ENCODE measurements at places on chromosomes 6 and 20.

GRCh38 chr6:74256781-74257180 is 560.8 kb downstream of the CD109 start:
- no peak for DNase-seq

DNA sequence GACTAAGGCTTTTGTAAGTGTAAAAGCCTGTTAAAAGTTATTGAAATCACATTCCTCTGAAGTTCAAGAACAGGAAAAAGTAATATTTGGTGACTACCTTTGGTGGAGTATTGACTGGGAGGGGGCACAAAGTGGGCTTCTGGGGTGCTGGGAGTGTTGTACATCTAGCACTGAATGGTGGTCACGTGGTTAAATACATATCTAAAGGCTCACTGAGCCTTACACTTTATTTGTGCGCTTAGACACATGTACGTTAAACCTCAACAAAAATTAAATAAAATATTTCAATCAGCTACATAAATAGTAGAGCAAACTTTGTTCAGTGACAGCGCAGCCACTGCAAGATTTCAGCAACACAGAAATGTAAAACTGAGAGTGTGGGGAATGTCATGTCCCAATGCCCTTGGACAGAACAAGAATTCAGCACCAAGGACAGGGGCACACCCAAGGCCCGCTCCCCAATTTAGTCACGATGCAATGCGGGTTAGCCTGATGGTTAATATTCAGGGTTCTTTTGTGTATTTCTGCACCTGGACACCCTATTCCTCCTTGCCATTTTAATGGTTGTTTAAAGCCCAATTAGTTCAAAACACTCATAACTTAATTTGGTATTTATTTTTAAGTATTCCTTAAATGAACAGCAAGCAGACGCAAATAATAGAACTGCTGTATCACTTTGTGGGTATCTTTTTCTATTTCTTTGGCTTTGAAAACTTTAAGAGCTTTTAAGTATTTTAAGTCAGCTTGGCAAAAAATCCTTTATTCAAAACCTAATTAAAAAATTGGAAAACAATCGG is 37.4 kb downstream of the ANGPT4 start:
- DNase-seq = peak; percentile 63

GRCh38 chr6:21091411-21091810 is 502.1 kb upstream of the SOX4 start:
- no peak for DNase-seq

DNA sequence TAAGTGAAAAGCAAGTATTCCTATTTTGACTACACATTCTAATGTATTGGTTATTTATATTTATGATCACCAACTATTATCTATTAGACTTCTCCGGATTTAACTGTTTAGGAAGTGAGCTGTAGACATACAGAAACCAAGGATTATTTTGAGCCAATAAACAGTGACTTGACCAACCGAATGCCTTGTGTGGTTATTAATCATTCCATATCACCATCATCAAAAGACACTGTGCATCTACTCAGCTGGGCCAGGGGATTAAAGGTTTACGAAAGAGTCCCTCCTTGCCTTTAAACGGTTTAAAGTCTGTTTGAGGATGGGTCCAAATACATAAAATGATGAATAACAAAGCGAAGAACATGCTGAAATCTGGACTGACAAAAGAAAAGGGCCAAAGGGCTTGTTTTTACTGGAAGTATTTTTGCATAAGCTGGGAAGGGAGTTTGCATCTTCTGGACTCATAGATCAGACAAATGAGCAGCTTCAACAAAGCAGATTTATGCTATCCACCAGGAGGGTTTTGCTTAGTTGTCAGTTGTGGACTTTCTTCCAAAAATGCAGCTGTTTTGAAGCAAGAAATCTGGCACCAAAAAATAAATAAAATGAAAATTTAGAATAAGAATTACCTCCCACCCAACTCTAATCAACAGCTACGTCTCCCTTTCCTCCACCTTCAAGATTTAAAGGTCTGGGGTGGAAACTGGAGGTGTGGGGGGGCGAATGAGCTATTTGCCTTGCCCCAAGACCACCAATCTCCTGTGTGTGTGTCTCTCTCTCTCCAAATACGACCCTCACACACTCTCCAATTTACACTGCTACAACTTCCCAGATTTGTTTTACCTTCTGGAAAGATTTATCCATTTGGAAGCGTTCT is 33.6 kb upstream of the ID4 start:
- DNase-seq = no peak

DNA sequence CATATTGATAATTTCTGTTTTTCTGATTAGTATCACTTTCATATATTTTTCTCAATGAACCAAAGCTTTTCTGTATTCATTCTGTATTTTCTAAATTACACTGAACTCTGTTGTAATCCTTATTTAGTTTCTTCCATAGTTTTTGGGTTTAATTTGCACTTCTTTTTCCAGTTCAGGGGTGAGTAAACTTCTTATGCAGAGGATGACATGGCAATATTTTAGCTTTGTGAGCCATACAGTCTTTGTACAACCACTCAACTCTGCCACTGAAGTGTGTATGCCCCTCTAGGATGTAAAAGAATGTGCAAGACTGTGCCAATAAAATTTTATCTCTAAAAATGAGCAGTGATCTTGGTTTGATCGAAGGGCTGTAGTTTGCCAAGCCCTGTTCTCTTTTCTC is 239.0 kb upstream of the CITED2 start:
- DNase-seq = no peak

- DNase-seq = no peak
Measured at GRCh38 chr20:59448851-59449444, 148.5 kb downstream of the EDN3 start.

- no peak for DNase-seq
Measured at GRCh38 chr6:20211941-20212391, 303 bp downstream of the MBOAT1 start.

DNA sequence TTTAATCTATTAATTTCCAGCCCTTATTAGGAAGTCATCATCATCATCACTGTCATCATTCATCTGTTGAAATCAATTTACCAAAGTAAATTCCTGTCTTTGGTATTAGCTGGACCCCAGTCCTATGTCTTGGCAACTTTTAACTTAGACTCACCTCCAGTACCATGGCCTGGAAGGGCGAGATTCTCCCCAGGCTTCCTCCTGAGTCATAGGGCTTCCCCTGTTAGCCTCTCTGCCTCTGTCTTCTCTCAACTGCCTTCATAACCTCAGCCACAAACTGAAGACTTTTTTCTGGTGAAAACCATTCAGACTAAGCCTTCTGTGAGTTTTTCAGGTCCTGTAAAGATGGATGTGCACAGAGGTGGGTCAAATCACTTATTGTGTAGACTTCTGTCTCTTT is 95.0 kb downstream of the NKAIN2 start:
- DNase-seq = no peak

DNA sequence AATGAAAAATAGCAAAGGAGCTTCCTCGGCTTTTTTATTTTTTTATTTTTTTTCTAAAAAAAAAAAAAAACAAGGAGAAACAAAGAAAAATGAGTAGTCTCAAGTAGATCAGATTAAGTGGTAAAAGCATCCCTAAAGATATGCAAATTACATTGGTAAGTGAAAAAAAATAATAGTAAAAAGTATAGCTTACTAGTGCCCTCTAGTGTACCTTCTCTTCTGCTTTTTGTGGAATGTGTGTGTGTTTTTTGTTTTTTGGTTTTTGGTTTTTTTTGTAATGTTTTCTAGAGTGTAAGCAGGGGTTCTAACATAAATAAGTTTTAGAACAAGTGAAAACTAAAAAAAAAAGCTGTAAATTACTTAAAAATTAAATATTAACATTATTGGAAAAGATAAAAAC is 1062.0 kb downstream of the HACE1 start:
- peak; percentile 17 for DNase-seq

DNA sequence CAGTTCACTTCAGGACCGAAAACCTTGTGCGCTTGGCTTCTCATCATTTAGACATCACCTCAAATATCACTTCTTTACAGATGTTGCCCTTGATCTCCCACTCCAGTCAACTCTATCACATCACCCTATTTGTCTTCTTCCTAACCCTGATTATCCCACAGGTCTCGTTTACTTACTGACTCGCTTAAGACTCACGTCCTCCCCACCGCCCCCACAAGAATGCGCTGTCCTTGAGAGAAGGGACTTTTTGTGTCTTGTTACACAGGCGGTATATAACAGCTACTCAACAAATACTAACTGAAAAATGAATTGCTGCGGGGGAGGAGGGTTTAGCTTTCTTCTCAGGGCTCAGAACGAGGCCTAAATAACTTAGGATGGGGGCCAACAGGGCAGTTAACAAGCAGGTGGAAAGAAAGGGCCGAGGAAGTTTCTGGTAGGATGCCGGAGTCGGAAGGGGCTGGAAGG is 527 bp downstream of the TOMM34 start:
- peak; percentile 73 for DNase-seq

DNA sequence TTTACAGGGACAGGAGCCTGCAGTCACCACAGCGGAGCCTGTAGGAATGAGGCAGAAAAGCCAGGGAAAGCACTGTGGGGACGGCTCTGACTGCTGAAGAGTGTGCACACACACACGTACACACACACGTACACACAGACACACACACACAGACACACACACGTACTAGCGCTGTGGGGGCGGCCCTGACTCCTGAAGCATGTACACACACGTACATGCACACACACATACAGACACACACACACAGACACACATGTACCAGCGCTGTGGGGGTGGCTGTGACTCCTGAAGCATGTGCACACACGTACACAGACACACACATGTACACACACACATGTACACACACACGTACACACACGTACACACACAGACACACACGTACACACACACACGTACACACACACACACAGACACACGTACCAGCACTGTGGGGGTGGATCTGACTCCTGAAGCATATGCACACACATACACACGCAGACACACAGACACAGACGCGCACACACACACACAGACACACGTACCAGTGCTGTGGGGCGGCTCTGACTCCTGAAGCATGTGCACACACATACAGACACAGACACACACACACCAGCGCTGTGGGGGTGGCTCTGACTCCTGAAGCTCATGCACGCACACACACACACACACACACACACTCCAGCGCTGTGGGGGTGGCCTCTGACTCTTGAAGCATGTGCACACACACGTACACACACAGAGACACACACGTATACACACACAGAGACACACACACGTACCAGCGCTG is 127.3 kb downstream of the DLL1 start:
- no peak for DNase-seq

- DNase-seq = no peak
Measured at GRCh38 chr6:125809570-125810170, 18.9 kb downstream of the NCOA7 start.

DNA sequence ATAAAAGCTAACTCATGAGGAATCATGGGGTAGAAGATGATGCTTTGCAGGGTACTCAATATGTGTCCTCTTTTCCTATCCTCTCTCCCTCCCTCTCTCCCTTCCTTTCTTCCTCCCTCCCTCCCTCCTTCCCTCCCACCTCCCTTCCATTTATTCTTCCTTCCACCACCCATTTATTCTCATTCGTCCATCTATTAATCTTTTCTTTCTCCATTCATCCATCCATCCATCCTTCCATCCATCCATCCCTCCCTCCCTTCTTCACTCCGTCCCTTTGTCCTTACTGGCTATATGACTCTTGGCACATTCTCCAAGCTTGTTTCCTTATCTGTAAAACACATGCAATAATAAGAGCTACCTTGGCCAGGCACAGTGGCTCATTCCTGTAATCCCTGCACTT is 40.9 kb downstream of the ARHGAP40 start:
- DNase-seq = no peak

DNA sequence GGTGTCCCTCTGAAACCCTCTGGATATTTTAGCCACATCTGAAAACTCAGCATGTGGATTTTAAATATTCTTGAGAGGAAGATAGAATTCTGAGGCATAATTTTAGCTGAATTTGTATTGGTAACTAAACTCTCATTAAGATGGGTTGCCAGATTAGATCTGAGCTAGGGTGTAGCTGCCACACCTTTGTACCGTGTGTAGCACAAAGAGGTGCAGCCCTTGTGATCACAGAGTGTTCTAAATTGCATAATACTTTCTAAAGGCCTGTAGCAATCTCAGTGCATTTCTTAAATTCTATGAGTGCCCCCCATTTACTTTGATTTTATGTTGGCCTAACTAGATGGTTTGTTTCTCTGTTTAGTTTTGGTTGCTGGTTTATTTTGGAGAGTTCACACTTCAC is 53.0 kb downstream of the FLRT3 start:
- no peak for DNase-seq

GRCh38 chr6:95227351-95227750 is 350.0 kb upstream of the MANEA start:
- no peak for DNase-seq
